ENCODE measurements at places on chromosomes 4 and X.

DNA sequence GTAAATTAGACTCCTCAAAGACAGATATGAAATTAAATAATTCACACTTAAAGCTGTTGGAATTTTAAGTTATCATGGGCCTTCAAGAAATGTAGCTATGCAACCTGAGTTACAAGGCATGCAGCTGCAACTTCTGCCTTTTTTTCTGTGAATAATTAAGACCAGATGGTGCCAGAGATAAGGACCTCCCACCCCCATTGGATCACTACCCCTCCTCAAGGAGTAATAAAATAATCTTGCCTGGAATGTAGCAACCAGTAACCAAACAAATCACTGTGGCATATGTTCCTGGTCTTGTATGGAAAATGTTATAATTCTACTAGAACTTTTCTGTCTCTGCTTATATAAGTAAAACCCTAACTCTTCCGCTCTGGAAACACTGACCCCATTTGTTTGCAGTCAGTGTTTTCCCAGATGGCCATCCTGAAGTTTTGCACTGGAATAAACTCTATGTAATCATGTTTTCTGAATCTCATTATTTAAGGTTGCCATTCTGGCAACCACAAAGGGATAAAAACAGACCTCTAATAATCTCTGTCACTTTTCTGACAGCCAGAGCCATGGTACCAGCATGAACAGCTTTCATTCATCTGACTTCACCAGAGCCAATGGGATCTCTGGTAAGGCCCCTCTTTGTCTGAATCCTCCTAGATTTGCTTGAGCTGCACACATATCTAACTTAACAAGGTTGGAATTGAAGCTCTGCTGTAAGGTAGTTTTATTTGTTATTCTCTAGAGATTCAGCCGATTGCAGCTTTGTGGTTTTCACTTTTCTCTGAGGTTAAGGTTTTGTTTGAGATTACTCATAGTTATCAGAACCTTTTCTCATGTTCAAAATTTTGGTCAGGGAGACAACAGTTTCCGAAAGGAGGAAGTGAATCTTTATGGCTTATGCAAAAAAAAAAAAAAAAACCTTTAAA lies 274.6 kb downstream of the NAF1 start:
- peak; percentile 37 for DNase-seq

DNA sequence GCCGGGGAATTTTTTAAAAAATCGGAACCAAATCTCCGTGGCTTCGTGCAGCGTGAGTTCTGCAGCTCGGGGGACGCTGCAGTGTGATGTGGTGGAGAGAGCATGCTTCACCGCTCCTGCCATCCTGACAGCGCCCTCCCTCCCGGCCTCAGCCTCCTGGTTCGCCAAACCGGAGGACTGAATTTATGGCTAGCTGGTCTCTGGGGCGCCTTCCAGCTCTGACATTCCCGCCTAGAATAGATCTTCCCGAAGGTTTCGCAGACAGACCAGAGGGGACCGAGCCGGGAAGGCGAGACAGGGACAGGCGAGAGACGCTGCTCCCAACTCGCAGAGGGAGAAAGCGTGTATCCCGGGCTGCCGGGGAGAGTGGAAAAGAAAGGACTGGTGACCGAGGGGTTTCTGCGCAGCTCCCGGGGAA lies 25.9 kb downstream of the HOPX start:
- no peak for DNase-seq

DNA sequence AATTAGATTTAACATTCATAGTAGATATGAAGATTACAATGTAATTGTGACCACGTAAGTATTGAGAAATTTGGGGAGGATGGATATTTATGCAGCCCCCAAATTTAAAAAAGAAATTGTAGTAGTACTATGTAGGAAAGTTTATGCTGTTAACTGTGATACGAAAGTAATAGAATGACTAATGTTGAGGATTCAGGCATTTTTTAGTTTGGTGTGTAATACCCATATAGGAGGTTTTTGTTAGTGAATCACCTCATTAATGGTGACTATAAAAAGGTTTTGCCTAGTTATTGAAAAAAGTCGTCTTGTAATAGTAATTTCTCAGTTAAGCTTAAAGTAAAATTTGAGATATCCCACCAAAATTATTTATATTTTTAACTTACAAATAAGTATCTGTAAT lies 67.2 kb downstream of the SMARCAD1 start:
- no peak for DNase-seq

DNA sequence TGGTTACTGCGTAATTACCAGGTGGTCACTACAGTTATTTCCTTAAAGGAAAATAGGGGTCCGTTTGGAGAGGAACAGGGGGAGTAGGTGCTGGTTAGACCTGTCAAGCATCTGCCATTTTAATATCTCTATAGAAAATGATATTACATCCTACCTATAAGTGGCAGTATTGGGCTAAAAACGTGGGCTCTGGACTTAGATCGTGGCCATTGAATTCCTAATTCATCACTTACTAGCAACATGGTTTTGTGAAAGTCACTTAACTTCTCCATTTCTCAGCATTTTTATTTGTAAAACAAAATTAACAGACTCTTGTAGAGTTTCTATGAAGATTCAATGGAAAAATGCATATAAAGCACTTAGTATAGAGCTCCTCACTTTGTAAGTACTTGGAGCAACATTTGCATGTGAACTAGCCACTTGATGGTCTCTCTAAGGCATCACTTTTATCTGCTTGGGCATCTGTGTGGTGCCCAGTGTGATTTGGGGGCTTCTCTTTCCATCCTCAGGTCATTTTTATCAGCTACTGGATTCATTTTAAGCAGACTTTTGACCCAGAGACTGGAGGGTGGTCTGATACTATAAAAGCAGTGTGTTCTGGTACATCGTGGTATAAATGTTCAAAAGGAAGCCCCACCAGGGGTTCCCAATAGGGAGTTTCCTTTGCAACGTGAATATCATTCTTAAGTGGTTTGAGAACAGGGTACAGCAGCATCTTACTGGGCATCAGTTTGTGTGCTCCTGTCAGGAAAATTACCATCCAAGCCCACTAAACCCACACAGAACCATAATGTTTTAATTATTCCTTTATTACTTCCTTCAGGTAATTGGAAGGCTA lies 42.7 kb upstream of the RASSF6 start:
- no peak for DNase-seq

DNA sequence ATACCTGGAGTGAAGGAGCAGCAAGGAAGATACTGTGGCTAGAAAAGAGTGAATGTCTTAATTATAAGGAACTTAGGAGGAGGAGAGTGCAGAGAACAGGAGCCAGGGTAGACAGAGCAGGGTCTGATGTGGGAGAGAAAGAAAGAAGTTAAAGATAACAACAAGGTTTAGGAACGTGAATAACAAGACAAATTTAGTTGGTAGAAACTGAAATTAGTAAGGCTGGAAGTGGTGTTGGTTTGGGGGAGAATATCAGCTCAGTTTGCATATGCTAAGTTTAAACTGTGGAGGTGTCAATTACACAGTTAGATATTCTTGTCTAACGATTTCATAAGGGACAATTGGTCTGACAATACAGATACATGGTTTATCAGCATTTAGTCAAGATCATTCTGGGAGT lies 1123.7 kb upstream of the PABPC4L start:
- no peak for DNase-seq

DNA sequence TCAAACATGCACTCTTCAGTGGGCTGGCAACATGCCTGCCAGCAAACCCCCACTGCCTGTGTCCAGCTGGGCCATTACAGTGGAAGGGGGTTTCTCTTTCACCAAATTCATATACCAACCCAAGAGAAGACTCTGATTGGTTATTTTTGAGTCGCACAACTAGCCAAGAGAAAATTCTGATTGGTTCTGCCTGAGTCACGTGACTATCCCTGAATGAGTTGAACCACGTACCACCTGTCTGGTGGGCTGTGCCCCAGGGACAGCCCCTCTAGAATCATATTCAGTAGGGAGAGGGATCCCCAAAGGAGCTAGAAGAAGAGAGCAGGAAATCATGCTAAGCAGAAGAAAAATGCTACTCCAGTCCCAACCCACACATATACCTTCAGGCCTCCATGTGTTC lies 313.1 kb downstream of the STK32B start:
- DNase-seq: no peak

DNA sequence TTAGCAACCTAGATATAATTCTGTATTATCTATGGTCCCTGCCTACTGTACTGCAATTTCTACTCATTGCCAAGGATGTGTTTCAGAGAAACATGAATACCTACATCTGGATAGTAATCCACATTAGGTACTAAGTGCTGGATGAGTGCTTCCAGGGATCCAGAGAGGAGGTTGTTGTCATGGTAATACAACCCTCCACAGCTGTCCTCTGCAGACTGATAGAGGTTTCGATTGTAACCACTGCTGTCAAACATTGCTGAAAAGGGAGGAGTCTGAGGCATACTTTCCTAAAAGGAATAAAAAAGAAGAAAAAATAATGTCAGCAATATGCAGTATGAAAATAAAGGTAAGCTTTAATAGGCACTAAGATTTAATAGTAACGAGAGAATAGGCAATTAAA lies 12.5 kb downstream of the RASGEF1B start:
- DNase-seq: no peak

DNA sequence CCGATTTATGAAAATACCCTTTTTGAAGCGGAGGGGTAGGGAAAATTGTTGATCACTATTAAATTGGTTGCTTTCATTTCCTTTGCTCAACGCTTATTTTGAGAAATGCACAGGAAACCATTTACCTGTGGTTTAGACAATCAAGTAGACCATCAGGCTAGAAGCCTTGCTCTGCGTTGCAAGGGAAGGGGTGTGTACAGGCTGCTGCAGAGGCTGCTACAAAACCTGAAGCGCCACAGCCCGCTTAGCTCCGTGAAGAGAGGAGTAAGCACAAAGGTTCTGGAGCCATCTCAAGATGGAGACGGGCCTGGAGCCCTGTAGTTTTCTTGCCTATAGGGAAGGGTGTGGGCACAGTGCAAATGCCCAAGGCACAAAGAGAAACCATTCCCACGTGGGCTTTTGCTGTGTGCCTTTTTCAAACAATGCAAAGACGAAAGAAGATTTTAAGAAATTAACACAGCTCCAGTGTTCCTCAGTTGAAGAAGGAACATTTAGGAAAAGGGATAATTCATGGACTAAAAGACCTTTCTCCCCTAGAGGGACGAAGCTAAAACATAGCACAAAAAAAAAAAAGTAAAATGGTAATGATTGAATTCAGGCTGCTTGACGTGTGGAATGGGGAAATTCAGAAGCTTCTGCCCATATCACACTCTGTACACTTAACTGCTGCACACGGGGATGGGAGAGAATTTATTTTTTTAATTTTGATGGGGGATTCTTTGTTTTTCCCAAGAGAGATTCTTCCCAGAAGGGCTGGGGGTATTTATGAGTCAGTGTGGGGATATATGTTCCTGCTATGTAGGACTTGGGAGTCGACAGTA lies 3.5 kb downstream of the TMSB4X start:
- DNase-seq: no peak

DNA sequence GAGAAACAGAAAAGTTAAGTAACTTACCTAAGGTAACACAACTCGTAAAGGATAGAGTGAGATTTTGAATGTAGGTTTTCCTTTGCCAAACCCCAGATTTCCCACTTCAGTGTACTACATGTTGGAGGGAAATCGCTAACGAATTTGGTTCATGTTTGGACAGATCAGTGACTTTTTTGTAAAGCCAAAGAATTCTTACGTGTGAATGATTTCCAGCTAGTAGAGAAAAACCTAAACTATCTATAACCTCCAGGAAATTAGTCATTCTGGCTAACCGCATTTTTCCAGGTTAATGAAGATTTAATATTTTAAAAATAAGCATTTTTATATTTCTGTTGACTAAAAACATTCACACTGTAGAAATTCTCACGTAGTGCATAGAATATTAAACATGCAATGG lies 7.2 kb downstream of the TENM3 start:
- DNase-seq: no peak

DNA sequence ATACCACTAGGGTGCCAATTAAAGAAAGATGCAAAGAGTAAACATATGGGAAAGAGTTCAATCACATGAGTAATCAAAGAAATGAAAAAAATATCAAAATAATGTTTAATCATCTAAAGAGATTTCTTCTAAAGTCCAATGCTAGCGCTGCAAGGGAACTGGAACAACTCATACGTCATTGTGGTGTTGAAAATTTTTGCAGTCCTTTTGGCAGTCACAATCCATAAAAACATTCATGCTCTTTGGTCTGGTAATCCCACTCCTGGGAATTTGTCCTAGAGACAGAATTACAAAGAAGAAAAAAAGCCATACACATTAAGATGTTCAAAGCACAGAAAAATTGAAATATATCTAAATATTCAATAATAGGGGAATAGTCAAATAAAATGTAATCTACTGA lies 4.6 kb downstream of the P2RY4 start:
- DNase-seq: no peak

- no peak for DNase-seq
Measured at GRCh38 chr4:3067473-3068001, 6.8 kb downstream of the HTT-AS start.

DNA sequence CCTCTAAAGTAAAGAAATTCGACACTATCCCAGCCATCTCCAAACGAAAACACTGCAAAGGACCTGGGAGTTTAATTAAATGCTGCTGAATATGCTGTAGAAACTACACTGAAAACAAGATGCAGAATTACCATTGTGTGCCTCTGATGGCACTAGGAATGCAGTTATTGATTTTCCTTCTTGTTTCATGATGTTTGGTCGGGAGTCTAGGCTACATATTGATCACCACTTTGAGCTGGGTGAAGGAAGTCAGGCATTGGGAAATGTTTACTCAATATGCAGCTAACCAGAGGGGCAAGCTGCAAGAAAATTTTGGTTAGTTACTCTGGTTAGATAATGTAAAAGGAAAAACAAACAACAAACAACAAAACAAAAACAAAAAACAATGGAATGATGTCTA lies 650.7 kb upstream of the GALNTL6 start:
- no peak for DNase-seq
